ENCODE measurements at places on chromosomes 1 and 21.
A peak's percentile ranks its signal among the peaks of the same experiment; 100 is the strongest.

- no peak for DNase-seq
These were observed 146.0 kb downstream of the RERE start for GRCh38 chr1:8671306-8671917.

DNA sequence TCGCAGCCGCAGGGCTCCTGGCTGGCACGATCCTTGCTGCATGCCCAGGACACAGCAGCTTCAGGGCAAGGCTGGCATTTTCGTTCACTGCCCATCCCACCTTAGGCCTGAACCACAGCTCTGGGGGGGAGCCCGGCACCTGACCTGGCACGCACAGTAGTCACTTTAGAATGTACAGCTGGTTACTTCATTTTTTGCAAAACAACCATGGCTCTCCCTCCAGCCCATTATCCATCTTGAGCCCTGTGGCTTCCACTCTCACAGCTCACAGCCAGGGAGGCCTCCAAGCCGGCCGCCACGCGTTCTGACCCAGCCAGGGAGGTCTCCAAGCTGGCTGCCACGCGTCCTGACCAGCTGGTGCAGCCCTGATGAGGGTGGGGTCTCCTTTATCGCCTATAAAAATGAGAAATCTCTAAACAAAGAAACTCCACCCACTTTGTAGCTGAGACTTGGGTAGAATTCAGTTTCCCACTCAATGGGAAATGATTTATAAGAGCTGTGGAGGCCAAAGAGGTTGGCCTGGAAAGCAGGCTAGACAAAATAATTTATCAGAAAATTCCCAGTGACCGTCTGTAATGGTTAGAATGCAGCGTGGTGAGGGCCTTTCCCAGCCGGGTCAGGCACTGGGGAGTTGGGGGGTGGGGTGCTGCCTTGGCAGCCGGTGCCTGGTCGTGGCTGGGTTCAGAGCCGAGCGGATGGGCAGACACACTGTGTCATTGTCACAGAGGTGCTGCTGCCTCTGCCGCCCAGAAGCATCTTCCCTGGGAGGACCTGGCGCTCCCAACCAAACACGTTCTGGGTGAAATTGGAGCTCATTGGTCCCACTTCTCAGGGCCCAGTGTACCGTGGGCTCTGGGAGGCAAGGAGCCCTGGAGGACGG, 54.6 kb upstream of the ACTRT2 start:
- DNase-seq, result no peak

GRCh38 chr1:75991497-75992114, 59.4 kb upstream of the ASB17 start:
- DNase-seq, result peak; percentile 38

- DNase-seq, result no peak
These were observed 881.5 kb downstream of the LTN1 start for GRCh38 chr21:28111151-28111619.

GRCh38 chr1:93001893-93002292, 40.6 kb upstream of the DIPK1A start:
- no peak for DNase-seq

- no peak for DNase-seq
These were observed 21.6 kb upstream of the RGL1 start for GRCh38 chr1:183783342-183783741.

DNA sequence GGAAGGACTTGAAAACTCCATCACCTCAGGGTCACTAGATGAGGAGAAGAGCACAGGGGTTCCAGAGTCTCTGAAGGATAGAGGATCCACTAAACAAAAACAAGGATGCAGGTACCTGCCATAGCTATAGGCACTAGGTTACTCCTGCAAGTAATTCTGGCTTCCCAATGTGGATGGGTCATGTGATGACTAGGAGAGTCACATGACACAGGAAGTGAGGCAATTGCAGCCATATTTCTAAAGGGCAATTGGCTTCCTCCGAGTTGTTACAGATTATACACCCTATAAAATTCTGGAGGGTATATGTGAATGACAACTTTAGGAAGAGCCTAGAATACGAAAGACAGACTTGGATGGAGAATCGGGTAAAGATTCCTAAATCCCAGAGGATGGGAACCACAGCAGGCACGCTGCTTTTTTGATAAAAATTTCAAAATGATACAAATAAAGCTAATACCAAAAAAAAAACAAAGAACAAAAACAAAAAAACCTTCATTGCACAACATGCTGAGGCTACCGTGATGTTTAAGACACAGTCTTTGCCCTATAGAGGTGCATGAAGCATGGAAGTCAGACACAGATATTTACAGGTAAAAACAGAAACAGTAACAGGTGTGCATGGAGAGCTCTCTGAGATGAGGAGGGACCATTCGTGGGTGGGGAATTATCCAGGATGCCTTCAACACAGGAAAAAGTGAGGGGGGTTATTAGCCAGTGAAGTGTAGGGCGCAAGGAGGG, 10.5 kb downstream of the MTX1 start:
- DNase-seq, result no peak

GRCh38 chr1:55699228-55699627, 484.1 kb upstream of the USP24 start:
- no peak for DNase-seq

All from iPS DF 19.7 (cell line).